ENCODE measurements at places on chromosomes 12 and 14.

GRCh38 chr12:26668847-26669246 is 164.1 kb downstream of the ITPR2 start:
- no peak for DNase-seq

- no peak for DNase-seq
These were observed at the start of gene CCDC197 for GRCh38 chr14:93997082-93997481. Gene CCDC197, plus strand, starts transcription at chr14:93997301. Its CDS starts 831 bp downstream, at chr14:93998132.

- no peak for DNase-seq
These were observed 170.9 kb upstream of the BMP4 start for GRCh38 chr14:54127526-54127925.

GRCh38 chr12:132133952-132134652 is 10.0 kb downstream of the DDX51 start:
- no peak for DNase-seq

- no peak for DNase-seq
These were observed 149.5 kb downstream of the STXBP6 start for GRCh38 chr14:24900269-24901100.

- DNase-seq, result no peak
These were observed 28.1 kb upstream of the PPM1A start for GRCh38 chr14:60220917-60221316.

DNA sequence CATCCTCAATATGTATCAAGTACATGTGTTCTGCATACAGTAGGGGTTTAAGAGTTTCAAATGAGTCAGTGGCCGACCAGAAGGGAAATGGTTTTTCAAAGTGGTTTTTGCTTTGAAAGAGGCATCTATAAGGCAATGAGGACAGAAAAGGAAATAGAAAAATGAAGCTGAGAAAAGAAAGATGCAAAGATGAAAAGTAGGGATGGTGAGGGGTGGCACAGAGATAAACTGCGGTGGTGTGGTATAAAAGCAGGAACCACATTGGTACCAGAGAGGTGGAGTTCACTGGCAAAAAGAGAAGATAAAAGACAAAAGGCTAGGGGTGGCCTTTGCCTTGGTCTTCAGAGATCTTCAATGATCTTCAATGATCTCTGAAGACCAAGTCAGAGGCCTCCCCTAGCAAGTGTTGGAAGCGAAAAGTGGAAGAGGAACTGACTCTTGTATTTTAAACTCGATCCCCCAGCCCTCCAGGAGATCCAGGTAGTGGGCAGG is 144.0 kb upstream of the KRR1 start:
- DNase-seq, result no peak

- DNase-seq, result peak; percentile 50
These were observed 68.2 kb upstream of the ETV6 start for GRCh38 chr12:11581179-11581755.
